Right atrium auricular region (tissue), 2 donors: ENCODE measurements at places on chromosomes 12 and 14. TPM values are rescaled to one million over a fixed set of nuclear protein-coding genes. Genes with fewer than 3 reads are reported as not detected.

The CPNE6 gene
- total RNA-seq = 0.24 TPM

The LIN7A gene
- total RNA-seq = 16.2 TPM

- no peaks in the 10 kb centered on the region for H3K4me1 ChIP-seq
- H3K4me3 ChIP-seq = no peak overlapping the region
- DNase-seq = no peak
- no peaks in the 10 kb centered on the region for H3K36me3 ChIP-seq
These were observed 266.2 kb downstream of the TMTC2 start for GRCh38 chr12:82952946-82953345.

GRCh38 chr12:68400226-68400829 lies 68.2 kb upstream of the MDM1 start:
- H3K4me3 ChIP-seq = no peak overlapping the region
- H3K36me3 ChIP-seq = no peaks in the 10 kb centered on the region
- DNase-seq = no peak
- no peaks in the 10 kb centered on the region for H3K27me3 ChIP-seq
- H3K4me1 ChIP-seq = peaks cover 7% of the 10 kb centered on the region
- H3K27ac ChIP-seq = no peak overlapping the region

The GYS2 gene
- not detected for total RNA-seq

DNA sequence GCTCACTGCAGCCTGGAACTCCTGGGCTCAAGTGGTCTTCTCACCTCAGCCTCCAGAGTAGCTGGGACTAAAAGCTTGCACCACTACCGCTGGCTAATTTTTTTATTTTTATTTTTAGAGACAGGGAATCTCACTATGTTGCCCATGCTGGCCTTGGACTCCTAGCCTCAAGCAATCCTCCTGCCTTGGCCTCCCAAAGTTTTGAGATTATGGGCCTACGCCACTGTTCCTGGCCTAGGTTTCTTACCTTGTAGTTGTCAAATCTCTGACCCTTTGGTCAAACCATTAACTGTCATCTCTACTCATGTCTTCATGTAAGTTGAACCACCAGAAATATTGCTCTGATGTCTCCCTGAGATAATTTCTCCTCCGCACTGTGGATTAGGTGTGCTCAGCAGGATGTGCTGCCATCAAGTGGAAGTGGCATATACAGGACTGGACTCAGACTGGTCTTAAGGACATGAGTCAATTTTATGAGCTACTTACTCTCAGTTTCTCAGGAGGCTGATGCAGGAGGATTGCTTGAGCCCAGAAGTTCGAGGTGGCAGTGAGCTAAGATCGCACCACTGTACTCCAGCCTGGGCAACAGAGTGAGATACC lies 28.5 kb downstream of the ACTR6 start:
- no peaks in the 10 kb centered on the region for H3K36me3 ChIP-seq
- no peak overlapping the region for H3K4me3 ChIP-seq
- H3K4me1 ChIP-seq = no peaks in the 10 kb centered on the region
- no peaks in the 10 kb centered on the region for H3K27me3 ChIP-seq
- no peak overlapping the region for H3K27ac ChIP-seq

DNA sequence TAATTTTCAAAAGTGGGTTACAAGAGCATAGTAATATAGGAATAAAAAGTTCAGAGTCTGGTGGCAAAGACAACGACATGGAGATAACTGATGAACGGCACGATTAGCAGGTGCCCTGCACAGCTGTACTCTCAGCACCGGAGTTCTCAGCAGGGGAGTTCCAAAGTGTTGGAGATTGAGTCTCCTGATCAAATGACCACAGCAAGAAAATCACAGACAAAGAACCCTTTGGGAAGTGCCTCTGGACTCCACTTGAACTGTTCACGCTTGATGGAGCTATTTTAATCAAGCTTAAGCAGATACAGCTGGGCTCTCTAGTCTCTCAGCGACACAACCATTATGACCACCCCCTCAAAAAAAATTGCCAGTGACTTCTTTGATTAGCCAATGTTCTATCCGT lies 153.1 kb downstream of the ALG10B start:
- DNase-seq = no peak
- H3K36me3 ChIP-seq = no peaks in the 10 kb centered on the region
- no peaks in the 10 kb centered on the region for H3K4me1 ChIP-seq
- H3K27me3 ChIP-seq = no peaks in the 10 kb centered on the region
- H3K4me3 ChIP-seq = no peak overlapping the region
- no peak overlapping the region for H3K27ac ChIP-seq

DNA sequence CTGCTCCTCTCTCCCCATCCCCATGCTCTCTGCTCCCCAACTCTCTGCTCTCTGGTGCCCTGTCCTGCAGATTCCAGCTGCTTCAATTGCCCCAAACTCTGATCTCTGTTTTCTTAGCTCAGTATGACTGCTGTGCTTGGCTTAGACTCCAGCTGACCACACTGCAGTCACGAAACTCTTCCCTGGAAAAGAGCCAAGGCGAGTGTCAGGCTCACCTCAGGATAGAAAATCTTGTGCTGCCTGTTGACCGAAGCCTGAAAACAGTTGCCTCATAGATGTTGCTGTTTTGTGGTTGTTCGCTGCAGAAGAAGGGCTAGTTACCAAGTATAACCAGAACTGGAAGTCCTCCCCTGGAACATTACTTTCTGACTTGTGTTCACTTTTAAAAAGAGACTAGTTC lies 6.7 kb upstream of the STON2 start:
- no peak overlapping the region for H3K27ac ChIP-seq
- H3K4me3 ChIP-seq = no peak overlapping the region
- no peaks in the 10 kb centered on the region for H3K27me3 ChIP-seq
- no peaks in the 10 kb centered on the region for H3K4me1 ChIP-seq
- H3K36me3 ChIP-seq = no peaks in the 10 kb centered on the region
